Effector memory CD4-positive, alpha-beta T cell (primary cell): ENCODE measurements at places on chromosomes 13 and 19.

GRCh38 chr19:49669516-49669915 is 3.8 kb downstream of the BCL2L12 start:
- no peak for DNase-seq

GRCh38 chr13:64054321-64054720 is 2638.7 kb upstream of the PCDH20 start:
- no peak for DNase-seq

GRCh38 chr13:36518707-36519106 is 86.4 kb downstream of the CCNA1 start:
- no peak for DNase-seq

- DNase-seq = no peak
Observed at GRCh38 chr19:48540110-48540509, 11.9 kb upstream of the SULT2B1 start.

- no peak for DNase-seq
Observed at GRCh38 chr13:99403458-99403971, 96.3 kb upstream of the GPR183 start.

DNA sequence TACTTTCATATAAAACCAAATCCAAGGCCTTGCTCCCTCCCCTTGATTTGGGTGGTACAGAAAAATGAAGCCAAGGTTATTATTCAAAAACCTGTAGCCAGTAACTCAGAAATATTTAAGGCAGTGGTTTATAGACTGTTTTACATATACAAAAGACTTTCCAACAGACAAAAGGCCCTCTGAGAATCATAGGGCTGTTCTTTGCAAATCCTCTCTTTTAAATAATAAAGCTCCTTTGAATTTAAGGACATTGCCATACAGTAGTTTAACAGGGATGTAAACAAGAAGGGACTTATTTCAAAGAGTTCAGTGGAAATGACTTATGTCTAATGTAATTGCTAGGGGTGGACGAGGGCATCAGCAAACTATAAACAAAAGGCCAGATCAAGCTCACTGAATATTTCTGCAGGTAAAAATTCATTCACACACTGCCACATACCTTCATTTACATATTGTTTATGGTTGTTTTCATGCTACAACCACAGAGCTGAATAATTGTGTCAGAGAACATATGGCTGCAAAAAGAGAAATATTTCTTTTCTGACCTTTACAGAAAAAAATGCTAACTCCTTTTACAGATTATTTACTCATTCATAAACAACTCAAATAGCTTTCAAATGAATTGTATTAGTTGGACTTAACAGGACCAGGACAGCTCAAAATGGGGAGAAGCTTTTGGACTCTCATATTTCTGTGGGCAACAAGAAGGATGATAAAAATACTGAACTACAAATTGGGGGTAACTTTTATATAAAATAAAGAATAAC is 665.6 kb downstream of the SLITRK1 start:
- DNase-seq = no peak

DNA sequence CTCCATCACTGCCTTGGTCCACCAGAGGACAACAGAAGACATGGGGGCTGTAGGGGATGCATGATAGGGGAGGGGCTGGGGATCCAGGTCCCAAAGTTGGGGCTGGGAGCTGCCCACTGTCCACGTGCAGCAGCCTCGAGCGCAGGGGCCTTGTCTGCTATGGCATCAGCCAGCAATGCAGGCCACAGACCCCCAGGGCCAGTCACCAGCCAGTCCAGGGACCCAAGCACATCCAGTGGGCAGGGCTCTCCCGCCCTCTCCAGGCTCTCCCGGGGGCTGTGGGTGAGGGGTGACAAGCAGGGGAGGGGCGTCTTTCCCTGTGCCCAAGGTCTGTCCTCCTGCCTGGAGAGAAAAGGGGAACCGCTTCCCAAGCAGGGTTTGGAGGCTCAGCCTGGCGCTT is 32.8 kb downstream of the PEPD start:
- DNase-seq = no peak

- no peak for DNase-seq
Observed at GRCh38 chr13:35925669-35926068, 205.5 kb downstream of the DCLK1 start.

- no peak for DNase-seq
Observed at GRCh38 chr13:52009946-52010345, 1.3 kb downstream of the ATP7B start.

DNA sequence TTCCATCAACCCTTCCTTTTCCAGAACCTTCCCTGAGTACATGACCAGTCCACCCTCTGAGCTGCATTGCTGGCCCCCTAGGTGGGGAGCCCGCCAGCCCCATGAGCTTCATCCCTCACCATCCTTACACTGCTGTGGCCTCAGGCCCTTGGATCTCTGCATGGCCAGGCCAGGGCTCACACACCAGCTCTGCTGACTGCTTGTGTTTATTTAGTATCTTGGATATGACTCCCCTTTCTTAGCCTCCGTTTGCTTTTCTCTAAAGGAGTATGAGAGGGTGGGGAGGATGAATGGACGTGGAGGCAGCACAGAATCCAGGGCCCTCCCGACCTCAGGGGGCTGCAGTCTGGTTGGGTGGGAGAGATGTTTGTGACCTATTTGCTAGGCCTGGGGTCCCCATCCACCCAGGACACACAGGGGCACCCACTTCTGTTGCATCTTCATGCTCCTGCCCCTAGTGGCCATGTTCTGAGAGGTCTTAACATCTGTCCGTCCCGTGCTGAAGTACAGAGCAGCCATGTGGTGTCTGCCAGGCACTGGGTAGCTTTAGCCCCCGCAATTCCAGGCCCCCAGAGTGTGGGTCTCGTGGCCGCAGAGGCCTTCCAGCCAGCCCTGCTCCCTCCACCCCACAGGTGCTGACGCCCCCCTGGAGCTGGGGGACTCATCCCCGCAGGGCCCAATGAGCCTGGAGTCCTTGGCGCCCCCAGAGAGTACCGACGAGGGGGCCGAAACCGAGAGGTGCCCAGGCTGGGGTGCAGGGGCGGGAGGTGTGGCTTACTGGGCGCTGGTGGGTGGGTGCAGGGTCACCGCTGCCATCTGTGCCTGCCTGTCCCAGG is 13.0 kb downstream of the ARHGEF1 start:
- DNase-seq = no peak

DNA sequence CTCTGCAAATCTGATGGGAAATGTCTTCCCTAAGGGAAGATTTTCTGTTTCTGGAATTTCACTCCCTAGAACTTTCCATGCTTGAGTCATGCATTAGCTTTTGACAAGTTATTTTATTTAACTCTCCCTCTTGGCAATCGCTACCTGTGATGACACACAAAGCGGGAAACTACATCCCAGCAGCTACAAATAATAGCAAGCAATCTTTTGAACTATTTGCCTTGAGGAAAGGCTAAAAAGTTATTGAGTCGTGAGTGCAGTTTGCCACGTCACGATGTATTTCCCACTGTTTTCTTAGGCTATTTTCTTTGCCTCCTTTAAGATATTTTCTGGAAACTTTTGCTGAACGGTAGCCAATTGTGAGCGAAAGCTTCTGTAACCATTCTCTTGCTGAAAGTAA is 353.3 kb upstream of the HTR2A start:
- no peak for DNase-seq

DNA sequence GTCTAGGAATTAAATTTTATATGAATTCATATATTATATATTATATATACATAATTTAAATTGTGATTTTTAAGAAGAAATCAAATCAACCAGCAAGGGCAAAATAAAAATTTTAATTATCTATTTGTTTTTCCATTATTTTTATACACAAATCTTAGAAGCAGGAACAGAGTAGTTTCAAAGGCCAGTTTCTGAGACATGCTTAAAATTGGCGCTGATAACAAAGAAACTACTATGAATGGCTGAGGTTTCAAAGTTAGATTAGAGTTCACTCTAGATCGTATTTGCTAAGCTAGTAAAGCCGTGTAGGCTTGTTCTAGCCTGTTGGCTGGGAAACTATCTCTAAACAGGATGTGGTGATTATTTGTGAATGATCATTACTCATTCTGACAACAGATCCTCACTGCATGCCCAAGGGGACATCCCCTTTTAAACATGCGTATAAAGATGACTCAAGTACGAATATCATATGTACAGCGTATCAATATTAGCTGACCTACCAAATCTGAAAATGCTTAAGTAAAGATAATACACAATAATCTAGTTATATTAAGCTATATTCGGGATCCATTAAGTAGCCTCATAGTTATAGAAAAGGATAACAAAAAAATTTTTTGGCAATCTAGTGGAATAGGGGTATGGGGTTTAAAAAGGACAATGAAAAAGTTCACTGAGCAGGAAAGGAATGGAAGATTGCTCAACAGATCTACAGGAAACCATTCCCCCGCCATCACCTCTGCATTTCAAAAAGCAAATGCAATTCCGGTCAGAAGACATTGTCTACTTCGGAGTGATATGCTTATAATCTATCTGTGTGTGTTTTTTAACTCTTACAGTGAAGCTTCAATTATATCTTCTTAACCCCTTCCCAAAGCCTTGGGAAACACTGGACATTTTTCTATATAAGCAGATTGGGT is 150.1 kb downstream of the SHISA2 start:
- peak; percentile 31 for DNase-seq

DNA sequence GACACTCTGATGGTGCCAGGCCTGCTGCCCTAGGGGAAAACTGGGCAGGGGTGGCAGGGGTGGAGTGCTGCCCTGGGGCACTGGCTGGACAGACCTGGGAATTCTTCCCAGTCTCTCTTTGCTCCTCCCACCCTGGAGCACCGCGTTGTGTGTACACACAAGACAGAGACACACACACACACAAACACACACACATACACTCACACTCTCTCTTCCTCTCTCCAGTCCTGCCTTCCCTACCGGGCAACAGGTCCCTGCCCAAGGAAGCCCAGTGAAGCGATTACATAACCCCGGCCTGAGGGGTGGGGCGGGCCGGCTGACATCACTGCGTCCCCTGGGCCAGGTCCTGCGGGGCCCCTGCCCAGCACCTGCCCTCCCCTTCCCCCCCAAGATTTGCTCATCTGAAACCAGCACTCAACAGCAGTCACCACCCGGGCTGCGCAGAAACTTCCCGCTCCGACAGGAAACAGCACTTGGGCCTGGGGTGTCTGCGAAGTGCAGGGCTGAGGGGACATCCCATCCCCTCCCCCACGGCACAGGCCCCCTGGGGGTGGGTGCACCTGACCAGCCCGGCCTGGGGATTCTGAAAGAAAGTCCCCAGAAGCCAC is 1.2 kb downstream of the MKNK2 start:
- DNase-seq = peak; percentile 49

GRCh38 chr13:98214707-98215106 is 37.6 kb upstream of the RNF113B start:
- DNase-seq = no peak

GRCh38 chr19:34963573-34964406 is at the start of gene ZNF792:
Gene ZNF792, minus strand, starts transcription at chr19:34964229. Its CDS starts 567 bp downstream, at chr19:34963662.
- DNase-seq = peak; percentile 11

DNA sequence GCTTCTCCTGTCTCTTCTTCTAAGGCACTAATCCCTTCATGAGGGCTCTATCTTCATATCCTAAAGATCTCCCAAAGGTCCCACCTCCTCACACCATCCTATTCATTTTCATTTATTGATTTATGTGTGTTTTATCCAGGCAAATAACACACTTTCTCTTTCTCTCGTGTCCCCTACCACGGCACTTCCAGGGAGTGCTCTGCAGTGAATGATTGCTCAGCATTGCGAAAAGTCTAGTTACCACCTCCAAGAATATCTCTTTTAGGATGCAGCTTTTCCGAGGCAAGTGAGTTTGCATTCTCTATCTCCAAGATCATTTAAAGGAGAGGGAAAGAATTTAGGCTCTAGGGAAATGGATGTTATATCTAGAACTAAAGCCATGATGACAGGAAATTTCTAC is 101.7 kb downstream of the MIPEP start:
- no peak for DNase-seq

- no peak for DNase-seq
Observed at GRCh38 chr19:7539827-7540425, 4.4 kb downstream of the PNPLA6 start.

DNA sequence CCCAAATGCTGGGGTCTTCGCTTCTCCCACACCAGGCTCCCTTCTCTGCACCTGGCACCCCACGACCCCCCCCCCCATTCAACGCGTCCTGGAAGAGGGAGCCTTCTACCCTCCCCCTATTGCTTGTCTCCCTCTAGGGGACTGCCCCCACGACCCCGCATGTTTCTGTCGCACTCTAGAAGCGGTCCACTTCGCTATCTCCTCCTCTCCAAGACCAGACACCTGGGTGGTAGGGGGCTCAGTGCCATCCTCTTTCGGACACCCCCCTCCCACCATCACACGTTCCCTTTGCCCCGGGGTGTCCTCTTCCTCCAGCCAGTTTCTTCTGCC is 1.5 kb downstream of the TGFB1 start:
- no peak for DNase-seq
